Activated T-cell treated with anti-CD3 and anti-CD28 coated beads, Interleukin-2, amount 50 U/mL, for 4 hours (primary cell): ENCODE measurements at places on chromosomes 6 and 20. TPM values are rescaled to one million over a fixed set of nuclear protein-coding genes. Genes with fewer than 3 reads are reported as not detected.

The TCFL5 gene
- 4.4 TPM for total RNA-seq

The TSPO2 gene
- total RNA-seq: not detected

The PNPLA1 gene
- 0.13 TPM for total RNA-seq

The PRPH2 gene
- total RNA-seq: 0.05 TPM

The BEND3 gene
- 11.1 TPM for total RNA-seq

The MLN gene
- not detected for total RNA-seq

The HSPA1L gene
- total RNA-seq: 1.8 TPM

The MYLK2 gene
- 0.10 TPM for total RNA-seq

The WFDC13 gene
- not detected for total RNA-seq

The BIRC7 gene
- total RNA-seq: not detected

The DEFB124 gene
- total RNA-seq: not detected

The ID4 gene
- not detected for total RNA-seq

The DACT2 gene
- total RNA-seq: not detected

The MAP7 gene
- 0.46 TPM for total RNA-seq

The RIMS1 gene
- not detected for total RNA-seq

The BPI gene
- not detected for total RNA-seq
